Endothelial cell of umbilical vein (primary cell): ENCODE measurements at places on chromosomes 3 and 15. TPM values are rescaled to one million over a fixed set of nuclear protein-coding genes. Genes with fewer than 3 reads are reported as not detected.

Gene DNASE1L3
- polyA plus RNA-seq: 1.2 and 1.3 TPM in 2 replicates

DNA sequence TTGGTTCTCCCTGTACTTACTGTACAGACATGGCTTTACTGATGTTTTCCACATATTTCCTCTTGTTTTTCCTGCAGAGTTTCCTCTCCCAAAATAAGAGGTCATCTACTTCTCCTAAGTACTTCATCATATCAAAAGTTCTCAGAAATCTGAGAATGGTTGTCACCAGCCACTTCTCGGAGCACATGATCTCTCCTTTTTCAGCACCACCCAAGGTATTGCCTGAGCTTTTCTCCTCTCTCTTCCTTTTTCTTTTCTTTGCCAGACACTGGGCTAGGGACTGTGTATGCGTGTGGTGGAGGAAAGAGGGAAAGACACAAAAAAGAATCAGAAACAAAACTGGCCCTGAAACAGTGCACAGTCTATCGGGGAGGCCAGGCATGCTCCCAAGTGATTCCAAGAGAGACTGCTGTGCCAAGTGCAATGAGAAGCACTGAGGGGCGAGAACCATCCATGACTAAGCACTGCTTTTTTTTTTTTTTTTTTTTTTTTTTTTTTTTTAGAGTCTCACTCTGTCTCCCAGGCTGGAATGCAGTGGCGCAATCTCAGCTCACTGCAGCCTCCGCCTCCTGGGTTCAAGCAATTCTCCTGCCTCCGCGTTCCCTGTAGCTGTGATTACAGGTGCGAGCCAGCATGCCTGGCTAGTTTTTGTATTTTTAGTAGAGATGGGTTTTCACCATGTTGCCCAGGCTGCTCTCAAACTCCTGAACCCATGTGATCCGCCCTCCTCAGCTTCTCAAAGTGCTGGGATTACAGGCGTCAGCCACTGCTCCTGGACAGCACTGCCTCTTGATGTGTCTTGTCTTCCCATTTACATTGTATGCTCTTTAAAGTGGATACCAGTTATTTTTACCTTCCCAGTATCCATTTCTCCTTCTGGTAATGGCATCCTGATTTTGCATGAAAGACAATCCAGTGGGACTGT lies 194.0 kb upstream of the FEZF2 start:
- DNase-seq: peak; percentile 6
- no peak overlapping the region for H3K27ac ChIP-seq
- H3K36me3 ChIP-seq: no peaks in the 10 kb centered on the region
- peaks cover 7% of the 10 kb centered on the region for H3K4me1 ChIP-seq
- H3K27me3 ChIP-seq: no peaks in the 10 kb centered on the region

GRCh38 chr3:29258161-29258560 lies 22.7 kb upstream of the RBMS3 start:
- no peaks in the 10 kb centered on the region for H3K4me1 ChIP-seq
- H3K4me3 ChIP-seq: no peak overlapping the region
- H3K27ac ChIP-seq: no peak overlapping the region
- no peaks in the 10 kb centered on the region for H3K27me3 ChIP-seq

Gene IL17RC
- 18.7 and 22.3 TPM in 2 replicates for polyA plus RNA-seq

DNA sequence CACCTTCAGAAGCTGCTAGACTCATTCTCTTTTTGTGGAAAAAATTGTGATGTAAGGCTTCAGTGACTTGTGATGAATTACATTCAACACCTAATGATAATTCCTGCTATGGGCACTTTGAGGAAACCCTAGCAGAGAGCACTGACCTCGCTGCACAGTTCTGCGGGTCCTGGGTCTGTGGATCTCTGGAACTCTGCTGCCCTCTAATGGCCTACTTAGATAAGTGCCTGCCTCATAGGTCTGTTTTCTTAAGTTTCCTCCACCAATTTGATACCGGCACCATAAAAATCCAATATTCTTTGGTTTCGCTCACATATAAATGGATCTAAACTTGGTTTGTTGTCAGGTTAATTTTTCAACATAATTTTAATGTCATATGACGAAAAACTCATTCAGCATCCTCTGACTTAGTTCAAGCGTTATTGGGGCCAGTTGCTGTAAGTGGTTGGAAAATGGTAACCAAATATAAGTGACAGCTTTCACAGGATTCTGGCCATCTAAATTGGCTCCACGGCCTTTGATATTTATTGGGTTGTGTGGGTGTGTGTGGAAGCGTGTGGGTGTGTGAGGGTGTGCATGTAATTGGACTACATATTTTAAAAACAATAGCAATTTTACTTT lies 10.4 kb downstream of the SLITRK3 start:
- no peak overlapping the region for H3K27ac ChIP-seq
- no peaks in the 10 kb centered on the region for H3K4me1 ChIP-seq
- no peaks in the 10 kb centered on the region for H3K36me3 ChIP-seq
- H3K4me3 ChIP-seq: no peak overlapping the region

- peaks cover 48% of the 10 kb centered on the region for H3K4me1 ChIP-seq
- H3K27me3 ChIP-seq: no peaks in the 10 kb centered on the region
- peak overlapping the region; percentile 99 for H3K27ac ChIP-seq
- DNase-seq: no peak
Measured at GRCh38 chr3:160566499-160566898, 1.1 kb upstream of the KPNA4 start.

Gene IL5RA
- polyA plus RNA-seq: not detected in 2 replicates

DNA sequence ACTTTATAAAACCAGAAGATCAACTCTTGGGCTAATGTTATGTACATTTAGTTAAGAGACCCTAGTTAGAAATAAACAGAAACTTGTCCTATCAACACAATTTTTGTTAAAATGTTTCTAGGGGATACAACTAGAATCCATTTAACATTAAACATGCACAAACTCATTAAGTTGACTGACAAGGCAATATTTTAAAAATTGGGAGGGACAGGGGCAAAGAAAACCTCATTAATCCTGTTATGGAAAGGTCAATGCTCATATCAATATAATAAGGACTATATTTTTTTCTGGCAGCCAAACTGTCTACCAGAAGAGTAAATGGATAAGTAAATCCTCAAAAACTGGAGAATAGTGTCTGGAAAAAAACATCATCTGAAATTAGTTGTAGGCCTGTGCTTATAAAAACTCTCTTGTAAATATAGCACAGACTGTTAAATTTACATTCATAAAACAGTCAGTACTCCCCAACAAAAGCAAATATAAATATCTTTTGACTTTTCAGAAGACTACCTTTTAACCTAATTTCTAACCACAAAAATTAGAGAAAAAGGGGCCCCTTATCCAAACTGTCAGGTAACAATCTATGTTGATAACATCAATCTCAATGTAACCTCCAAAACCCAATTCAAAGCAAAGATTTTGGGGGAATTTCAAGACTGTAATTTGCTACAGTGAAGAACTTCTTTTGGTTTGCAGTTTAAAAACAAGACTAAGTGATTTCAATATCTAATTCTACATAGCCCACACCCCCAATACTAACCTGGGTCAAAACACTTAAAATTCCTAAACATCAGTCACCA lies 4.2 kb downstream of the TRA2B start:
- H3K27ac ChIP-seq: no peak overlapping the region
- H3K4me3 ChIP-seq: peak overlapping the region; percentile 97
- H3K27me3 ChIP-seq: no peaks in the 10 kb centered on the region
- DNase-seq: no peak

DNA sequence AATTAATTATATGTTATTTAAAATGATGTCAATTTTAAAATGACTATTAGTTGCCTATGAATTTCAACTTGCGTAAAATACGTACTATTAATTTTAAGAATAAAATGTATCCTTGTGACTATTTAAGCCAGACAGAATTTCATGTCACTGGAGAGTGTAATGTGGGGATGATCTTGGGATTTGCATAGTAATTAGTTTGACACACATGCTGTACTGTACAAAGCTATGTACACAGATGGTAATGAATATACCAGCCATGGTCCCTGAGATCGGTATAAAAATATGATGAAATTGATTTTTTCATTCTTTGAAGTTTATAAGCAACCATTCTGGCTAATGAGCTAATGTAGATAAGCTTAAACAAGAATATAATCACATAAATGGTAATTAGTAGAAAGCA lies 134.4 kb upstream of the ROBO1 start:
- H3K4me3 ChIP-seq: no peak overlapping the region
- H3K27me3 ChIP-seq: no peaks in the 10 kb centered on the region
